ENCODE measurements at places on chromosomes 16 and 17.

DNA sequence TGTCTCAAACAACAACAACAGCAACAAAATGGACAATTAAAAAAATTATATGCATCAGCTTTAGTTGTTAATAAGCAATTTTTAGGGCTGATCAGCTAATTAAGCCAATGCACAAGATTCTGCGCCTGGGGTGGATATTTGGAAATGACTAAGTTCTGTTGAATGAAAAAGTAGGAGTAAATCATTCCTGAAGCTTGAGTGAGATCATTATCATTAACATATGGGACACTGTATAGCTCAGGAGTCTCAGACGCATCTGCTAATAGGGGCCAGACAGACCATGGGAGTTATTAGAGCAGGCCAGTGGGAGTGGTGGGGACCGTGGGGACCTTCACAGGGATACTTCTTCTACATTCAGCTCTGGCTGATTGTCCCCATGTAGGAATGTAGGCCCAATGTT is 22.8 kb downstream of the IRX5 start:
- DNase-seq, result no peak

DNA sequence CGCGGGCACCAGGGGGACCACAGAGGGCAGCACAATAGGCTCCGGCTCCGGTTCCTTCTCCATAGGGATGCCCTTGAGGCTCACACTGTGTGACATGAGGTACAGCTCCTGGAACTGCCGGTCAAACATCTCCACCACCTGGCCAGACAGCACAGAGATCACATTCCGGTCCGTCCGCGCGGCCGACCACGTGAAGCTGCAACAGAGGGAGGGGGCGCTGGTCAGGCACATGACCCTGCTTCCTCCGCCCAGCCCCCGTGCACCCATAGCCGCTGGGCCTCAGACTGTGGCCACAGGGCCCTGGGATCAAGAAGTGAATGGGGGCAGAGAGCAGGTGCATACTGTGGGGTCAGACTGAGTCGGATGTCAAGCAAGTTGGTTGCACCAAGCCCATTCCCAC is 25.9 kb downstream of the FAM83G start:
- no peak for DNase-seq

- no peak for DNase-seq
Measured at GRCh38 chr16:29743827-29744531, 1.8 kb downstream of the C16orf54 start.

DNA sequence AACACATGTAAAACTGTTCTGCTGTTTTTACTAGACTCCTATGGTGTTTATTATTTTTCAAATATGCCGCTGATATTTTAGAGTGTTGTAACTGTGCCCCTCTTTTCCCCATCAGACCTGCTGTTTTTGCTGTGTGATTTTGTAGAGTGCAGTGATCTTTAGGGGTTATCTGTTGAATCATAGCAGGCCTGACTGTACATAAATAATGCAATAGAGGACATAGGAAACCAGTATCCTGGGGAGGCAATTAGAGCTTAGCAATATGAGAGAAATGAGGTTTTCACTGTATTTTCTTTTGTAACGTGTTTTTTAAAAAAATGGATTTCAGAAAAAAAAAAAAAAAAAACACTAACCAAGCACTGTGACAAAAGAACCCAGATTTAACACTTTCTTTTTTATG is 662.2 kb downstream of the TOX3 start:
- DNase-seq, result no peak

DNA sequence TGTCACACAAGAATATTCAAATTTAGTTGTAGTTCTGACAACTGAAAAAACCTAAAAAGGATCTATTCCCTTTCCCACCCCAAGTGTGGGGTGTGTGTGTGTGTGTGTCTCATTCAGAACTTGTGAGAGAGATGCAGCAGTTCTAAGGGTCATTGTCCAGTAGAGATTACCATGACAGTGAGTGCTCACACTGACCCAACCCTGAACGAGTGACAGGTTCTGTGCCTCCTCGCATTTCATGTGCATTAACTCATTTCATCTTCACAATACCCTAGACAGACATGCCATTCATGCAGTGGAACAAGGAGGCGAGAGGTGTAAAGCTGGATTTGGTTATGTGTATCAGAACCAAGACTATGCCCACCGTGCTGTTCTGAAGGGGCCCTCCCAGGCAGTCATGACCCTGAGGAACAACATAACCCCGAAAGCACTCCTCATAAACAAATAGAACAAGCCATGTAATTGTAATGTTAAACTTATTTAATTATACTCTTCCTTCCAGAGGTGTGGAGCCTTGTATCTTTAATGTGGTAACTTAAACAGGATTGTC is 102.1 kb downstream of the CLEC16A start:
- no peak for DNase-seq

- no peak for DNase-seq
Measured at GRCh38 chr16:22050963-22051362, 41.4 kb upstream of the VWA3A start.

GRCh38 chr17:72560303-72561247 is 439.8 kb downstream of the SOX9 start:
- peak; percentile 58 for DNase-seq

- peak; percentile 77 for DNase-seq
Measured at GRCh38 chr17:692116-692515, 22.5 kb downstream of the VPS53 start.

GRCh38 chr17:70675070-70675590 is 505.8 kb downstream of the KCNJ2 start:
- no peak for DNase-seq

DNA sequence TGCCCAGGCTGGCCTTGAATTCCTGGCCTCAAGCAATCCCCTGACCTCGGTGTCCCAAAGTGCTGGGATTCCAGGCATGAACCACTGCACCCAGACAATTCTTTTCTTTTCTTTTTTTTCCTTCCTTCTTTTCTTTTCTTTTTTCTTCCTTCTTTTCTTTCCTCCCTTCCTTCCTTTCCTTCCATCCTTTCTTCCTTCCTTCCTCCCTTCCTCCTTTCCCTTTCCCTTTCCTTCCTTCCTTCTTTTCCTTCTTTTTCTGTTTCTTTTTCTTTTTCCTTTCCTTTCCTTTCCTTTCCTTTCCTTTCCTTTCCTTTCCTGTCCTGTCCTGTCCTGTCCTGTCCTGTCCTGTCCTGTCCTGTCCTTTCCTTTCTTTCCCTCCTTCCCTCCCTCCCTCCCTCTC is 44.6 kb downstream of the PLCG2 start:
- DNase-seq, result no peak

DNA sequence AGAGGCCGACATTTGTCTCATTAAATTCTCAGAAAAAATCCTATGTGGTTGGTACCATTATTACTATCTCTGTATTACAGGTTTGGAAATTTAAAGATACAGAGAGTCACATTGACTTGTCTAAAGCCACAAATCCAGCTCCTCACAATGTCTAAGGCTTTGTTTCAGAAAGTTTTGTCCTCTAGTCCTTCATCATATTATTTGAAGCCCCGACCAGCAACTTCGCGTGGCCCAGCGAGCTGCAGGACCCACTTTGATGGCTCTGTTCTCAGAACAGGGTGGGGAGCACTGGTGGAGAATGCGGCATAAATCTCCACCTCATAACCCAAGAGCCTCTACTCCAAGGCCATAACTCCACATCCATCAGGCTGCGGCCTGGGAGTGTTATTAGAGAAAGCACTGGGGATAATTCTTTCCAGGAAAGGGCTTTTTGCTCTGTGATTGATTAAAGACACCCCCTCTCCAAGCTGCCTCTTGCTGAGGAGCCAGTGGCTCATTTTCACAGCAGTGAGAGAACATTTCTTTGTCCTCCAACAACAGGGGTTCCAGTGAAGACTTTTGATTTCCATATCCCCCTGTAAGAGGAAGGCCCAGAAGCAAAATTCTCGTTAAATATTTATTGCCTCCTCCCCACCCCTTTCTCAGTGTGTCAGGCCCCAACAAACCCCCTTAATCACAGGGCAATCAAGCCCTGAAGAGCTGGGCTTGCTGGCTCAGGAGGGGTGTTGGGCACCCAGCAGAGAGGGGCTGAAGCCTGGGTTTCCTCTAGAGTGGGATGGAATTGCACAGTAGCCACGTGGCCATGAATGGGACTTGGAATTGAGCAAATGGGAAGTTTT is 113.7 kb upstream of the CDH11 start:
- no peak for DNase-seq

DNA sequence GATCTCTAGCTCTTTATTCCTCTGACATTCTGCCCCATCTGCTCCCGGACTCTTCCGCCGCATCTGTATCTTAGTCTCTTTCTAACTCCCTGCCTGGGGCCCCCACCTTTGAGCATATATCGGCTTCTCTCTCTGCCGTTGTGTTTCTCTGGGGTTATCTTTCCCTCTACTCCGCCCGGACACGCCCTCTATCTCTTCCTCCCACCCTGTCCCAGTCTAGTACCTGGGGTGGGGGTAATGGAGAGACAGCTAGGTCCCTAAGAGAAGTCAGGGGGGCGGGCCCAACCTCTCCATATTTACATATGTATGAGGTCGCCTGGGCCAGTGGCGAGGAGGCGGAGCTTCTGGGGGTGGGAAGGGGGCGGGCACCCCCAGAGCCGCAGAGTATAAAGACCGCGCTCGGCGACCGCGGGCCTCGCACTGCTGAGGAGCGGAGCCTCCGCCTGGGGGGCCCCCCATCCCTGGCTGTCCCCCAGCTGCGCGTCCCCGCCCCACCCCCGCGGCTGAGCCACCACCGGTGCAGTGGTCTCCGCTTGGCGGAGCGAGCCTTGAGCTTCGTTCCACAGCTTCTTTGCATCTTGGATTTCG is at the start of gene ATP1B2:
Gene ATP1B2, plus strand, starts transcription at position 418 of the 588 bp plus-strand sequence. CDS start 593 bp downstream, outside the sequence.
- peak; percentile 8 for DNase-seq

GRCh38 chr16:84528322-84528721 is 23.9 kb upstream of the MEAK7 start:
- no peak for DNase-seq

All from fibroblast of mammary gland (primary cell).